ENCODE measurements at places on chromosomes 13 and 19.

- DNase-seq: no peak
Observed at GRCh38 chr19:35177377-35178274, 23.1 kb downstream of the FXYD5 start.

GRCh38 chr13:39603424-39603947, 493 bp upstream of the LHFPL6 start:
- DNase-seq: peak; percentile 30

GRCh38 chr13:72537395-72537780, 190.0 kb downstream of the MZT1 start:
- DNase-seq: no peak

GRCh38 chr19:44570984-44571684, 41.7 kb upstream of the CEACAM20 start:
- DNase-seq: peak; percentile 90

DNA sequence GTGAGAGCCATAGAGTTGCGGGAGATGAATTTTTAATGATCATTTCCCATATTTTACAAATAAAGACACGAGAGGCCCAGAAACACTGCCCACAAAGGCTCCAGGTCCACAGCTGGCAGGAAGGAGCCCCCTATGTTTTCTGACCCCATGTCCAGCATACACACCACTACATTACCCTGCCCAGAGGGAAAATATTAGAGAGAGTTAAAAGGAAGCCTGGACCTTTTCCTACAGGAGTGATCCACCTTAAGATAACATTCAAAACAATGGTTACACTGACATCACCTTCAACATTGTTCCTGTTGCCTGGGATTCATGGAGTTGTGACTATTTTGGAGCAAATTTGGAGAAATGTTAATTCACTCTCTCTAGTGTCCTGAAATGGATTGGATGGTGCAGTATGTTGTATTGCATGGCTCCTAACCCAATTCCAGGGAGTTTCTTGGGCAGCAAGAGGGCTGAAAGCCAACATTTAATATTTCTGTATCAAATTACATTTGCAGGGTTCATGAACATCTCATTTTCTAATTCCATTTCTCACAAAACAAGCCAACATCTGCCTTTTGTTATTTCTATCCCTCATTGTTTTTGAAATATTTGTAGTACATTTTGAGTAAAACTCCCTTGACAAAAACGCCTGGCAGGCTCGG, 172.5 kb downstream of the DLEU7 start:
- no peak for DNase-seq

DNA sequence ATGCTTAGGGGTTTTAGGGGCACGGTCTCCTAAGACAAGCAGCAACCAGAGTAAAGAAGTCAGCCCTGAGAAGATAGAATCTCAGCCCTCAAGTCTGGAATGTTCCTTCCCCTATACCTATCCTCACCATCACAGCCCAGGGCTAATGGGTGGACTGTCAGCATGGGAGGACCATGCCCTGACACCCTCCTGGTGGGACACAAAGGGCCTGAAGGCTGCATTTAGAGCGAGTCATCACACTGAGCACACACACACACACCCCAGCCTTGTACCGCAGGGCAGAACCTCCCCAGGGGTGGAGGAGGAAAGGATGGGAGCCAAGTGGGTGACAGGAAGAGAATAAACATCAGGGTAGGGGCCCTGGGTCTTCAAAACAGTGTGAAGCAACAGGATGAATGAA, 174.8 kb upstream of the SERP2 start:
- no peak for DNase-seq

DNA sequence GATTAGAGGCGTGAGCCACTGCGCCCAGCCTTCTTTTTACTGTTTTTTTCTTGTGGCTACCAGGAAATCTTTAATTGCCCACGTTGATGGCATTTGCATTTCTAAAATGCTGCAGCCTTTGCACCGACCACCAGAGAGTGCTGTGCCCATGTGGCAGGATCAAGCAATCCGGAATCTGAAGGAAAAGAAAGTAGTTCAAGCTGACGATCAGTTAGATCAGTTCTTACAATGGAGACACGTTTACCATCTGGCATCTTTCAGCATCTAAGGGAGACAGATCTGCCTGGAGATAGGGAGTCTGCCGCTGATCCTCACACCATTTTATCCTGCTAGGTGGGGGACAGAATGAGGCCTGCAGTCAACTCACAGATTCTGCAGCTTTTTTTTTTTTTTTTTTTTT, 19.9 kb downstream of the TINCR start:
- DNase-seq: peak; percentile 72

DNA sequence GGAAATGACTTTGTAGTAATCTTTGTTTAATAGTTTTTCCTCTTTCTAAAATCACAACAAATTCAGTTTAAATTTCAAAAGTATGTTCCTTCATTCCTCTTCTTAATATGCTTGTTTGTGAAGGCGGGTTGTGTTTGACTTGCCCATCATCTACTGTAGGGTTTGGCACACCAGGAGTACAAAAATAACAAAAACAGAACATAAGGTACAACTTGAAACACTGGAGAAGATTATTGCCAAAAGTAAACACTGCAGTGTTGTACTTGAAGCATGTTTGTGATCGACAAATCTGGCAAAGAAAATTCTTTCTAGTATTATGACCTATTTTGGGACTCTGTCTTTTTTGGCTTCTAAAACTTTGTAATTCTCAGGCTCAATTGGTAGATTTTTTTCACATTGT, 518.6 kb downstream of the SLITRK5 start:
- DNase-seq: no peak

DNA sequence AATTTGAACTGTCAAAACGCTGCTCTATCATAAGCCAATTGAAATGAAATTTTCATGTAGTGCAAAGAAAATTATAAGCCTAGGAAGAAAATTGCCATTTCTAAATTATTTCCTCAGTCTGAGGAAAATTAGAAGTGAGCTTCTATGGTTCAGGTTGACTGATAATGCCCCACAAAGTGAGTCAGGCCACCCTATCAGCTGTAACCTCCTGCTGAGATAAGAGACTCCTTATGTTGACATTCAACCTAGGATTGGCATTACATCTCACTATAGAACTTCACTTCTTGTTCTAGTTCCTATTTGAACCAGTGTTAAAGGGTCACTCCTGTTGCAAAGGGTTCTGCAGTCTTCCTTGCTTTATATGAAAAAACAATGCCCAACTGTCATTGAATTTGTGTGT, 32.6 kb upstream of the RFC3 start:
- DNase-seq: no peak

DNA sequence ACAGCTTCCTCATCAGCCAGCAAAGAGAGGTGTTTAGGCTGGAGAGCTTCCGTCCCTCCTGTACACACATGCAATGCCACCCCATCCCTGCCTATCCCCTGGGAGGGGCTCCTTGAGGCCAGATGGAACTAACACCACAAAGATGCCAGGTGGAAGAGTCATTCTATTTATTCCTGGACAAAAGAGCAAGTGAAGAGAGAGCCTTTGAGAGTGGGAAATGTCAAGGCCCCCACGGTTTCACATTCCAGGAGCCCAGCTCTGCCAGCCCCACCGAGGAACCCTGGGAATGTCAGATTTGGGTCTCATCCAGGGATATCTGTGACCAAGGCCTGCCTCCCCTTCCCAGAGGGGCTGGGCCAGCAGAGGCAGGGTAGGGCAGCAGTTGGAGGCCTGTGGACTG, 30.8 kb upstream of the IGFL1 start:
- DNase-seq: no peak

DNA sequence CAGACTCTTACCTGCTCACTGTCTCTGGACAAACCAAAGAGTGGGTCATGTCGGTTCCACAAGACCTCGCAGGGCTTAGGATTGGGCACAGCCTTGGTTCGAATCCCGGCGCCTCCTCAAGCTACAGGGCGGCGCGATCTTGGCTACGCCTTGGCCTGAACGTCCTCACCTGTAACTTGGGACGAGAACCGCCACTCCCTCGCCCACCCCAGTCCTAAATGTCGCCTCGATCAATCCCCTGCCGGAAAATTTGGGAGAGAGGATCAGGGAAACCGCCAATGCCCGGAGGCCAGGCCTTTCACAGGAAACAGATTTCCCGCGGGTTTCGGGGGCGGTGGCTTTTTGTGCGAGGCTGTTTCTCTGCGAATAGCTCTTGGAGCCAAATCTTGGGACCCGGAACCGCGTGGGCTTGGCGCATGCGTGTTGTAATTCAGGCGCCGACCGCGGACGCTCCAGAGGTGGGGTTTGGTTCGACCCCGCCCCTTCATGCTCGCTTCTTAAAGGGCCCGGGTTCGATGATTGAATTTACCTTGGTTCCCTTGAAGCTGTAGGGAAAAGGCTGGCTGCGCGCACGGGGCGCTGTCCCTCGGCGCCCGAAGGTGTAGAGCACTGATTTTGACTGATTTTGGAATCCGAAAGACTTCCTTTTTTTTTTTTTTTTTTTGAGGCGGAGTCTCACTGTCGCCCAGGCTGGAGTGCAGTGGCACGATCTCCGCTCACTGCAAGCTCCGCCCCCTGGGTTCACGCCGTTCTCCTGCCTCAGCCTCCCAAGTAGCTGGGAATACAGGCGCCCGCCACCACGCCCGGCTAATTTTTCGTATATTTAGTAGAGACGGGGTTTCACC, at the start of gene NR2C2AP:
Gene NR2C2AP (minus strand): TSS at position 403 of the 845 bp plus-strand sequence. CDS start 354 bp downstream, at position 49.
- DNase-seq: peak; percentile 96

DNA sequence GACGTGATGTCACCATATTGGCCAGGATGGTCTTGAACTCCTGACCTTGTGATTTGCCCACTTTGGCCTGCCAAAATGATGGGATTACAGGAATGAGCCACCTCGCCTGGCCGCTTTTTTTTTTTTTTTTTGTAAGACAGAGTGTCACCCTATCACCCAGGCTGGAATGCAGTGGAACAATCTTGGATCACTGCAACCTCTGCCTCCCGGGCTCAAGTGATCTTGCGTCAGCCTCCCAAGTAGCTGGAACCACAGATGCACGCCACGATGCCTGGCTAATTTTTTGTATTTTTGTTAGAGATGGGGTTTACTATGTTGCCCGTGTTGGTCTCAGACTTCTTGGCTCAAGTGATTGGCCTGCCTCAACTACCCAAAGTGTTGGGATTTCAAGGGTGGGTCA, 28.9 kb upstream of the ZNF808 start:
- no peak for DNase-seq

All from KBM-7 (cell line).